Inflammatory macrophage (primary cell): ENCODE measurements at places on chromosomes 2 and 18.

GRCh38 chr2:199896617-199897016 lies 14.5 kb upstream of the C2orf69 start:
- no peak for DNase-seq

- peak; percentile 94 for DNase-seq
Observed at GRCh38 chr2:229330952-229331351, 59.9 kb upstream of the PID1 start.

DNA sequence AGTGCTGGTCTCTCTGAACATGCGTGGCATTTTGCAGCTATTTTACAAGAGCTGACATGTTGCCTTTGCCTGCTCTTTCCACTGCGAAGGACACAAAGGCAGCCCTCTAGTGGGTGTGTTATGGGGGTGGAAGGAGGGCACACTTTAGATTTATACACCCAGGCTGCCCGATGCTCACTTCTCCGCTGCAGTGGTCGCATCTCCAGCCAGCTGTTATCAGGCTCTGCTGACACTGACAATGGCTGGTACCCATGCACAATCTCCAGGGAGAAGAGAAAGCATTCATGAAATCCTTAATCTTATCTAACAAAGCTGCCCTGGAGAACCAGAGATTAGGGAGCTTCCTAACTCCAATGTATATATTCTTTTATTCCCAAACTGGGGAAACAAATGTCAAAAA lies 113.5 kb downstream of the EPHA4 start:
- no peak for DNase-seq

- DNase-seq: no peak
Observed at GRCh38 chr2:222706616-222707015, 35.2 kb downstream of the MOGAT1 start.

- DNase-seq: no peak
Observed at GRCh38 chr18:75341267-75341666, 86.2 kb downstream of the SMIM21 start.

- no peak for DNase-seq
Observed at GRCh38 chr2:185201063-185201462, 537.5 kb upstream of the FSIP2 start.

GRCh38 chr2:140988597-140988996 lies 1142.2 kb downstream of the LRP1B start:
- DNase-seq: no peak

DNA sequence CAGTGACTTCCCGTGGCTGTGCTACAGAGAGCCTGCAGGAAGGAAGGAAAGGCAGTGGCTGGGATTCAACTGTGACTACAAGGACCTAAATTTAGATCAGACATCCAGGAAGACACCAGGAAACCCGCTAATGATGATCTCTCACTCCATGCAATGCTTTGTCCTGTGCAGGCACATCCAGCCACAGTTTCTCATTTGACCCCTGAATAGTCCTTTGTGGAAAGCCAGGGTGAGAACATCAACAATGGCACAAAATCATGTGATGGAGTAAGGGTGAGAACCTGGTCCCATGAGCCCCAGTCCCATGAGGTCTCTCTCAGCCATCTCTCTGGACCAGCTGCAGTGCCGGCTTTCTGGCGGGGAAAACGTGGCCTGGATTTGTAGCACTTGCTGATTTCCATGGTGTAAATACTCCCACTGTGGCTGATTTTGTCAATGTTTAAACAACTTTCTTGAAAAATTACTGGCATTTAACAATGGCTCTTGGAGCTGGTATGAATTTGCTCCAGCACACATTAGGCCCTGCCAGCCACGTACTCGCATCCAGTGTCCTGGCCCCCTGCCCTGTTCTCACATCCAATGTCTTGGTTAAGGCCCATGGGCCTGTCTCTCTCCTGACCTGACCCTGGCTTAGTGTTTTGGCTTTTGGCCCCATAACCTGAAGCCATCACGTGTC lies 159.0 kb upstream of the HAAO start:
- DNase-seq: no peak

DNA sequence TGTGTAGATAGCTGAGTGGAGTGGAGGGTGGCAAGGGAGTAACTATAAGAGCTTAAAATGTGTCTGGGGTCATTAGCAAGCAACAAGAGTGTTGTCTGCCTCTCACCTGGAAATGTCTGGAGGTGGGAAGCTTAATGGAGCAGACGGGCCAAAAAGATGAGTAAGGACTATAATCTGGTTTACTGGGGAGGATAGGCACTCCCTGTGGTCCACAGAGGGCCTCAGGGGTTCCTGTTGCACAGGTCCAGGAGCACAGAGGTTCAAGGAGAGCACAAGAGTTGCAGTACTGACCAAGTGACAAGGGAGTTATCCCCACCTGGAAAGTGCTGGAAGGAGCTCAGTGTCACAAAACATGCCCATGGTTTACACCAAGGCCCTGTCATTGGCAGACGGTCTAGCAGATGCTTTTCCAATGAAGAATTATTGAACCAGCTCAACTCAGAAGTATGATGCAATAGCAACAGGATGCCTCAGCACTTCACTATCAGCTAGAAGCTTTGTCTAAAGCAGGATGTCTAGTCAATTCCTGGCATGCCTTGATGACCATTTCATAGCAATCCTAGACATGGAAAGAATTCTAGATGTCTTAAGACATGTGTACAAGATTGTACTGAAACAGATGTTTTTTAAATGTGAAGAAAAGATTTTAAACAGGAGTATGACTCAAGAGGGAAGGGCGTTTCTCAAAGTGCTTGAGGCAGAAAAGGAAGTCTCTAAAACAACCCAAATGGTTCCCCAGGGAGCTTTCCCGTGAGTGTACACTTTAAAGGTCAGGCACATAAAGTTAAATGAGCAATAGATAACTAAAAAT lies 62.9 kb upstream of the SERPINE2 start:
- DNase-seq: no peak

- no peak for DNase-seq
Observed at GRCh38 chr18:9994026-9994570, 80.3 kb downstream of the VAPA start.

DNA sequence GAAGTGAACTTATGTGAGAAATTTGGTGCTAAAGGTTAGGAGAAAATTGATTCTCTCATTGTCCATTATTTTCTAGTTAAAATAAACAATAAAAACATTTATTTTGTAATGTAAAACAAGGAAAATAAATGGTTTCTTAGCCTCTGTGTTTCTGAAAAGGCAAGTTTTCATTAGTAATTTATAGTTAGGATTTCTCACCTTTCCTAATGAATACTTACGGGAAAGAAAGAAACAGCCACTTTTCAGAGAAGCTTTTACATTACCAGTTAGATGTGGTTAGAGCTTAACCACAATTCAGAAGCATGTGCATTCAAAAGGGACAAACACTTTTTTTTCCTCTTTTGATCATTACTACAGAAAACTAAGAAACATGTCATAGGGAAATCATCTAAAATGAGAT lies 18.8 kb downstream of the NEMP2 start:
- no peak for DNase-seq

DNA sequence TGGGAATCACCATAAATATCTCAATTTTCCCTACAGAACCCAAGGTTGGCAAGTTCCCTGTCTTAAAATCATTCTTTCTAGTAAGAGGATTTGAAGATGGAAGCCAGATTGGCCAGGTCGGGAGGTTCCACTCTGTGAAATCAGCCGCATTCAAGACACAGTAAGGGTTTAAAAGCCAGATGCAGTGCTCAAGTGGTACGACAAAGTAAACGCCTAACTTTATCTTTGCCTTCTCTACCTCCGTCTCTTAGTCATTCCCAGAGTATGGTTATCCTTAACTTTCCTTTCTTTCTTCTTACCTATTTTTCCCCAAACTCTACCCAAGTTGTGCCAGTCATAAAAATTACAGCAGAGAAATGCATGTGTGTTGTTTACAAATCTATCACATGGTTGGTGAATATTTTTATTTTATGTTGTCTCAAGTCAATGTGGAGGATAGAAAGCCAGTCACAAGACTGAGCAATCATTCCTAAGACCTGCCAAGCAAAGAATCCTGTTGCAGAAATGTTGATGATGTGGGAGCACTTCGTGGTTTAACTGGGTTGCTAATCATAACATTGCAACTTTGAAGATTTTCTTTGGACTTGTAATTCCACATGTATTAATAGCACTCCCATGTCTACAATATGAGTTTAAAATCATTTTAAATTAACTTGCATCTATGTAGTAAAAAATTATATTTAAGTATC lies 62.6 kb downstream of the SLC40A1 start:
- DNase-seq: peak; percentile 55

- no peak for DNase-seq
Observed at GRCh38 chr2:70830366-70830765, 5.2 kb downstream of the CD207 start.

GRCh38 chr2:231218366-231218765 lies 19.9 kb downstream of the ARMC9 start:
- no peak for DNase-seq

DNA sequence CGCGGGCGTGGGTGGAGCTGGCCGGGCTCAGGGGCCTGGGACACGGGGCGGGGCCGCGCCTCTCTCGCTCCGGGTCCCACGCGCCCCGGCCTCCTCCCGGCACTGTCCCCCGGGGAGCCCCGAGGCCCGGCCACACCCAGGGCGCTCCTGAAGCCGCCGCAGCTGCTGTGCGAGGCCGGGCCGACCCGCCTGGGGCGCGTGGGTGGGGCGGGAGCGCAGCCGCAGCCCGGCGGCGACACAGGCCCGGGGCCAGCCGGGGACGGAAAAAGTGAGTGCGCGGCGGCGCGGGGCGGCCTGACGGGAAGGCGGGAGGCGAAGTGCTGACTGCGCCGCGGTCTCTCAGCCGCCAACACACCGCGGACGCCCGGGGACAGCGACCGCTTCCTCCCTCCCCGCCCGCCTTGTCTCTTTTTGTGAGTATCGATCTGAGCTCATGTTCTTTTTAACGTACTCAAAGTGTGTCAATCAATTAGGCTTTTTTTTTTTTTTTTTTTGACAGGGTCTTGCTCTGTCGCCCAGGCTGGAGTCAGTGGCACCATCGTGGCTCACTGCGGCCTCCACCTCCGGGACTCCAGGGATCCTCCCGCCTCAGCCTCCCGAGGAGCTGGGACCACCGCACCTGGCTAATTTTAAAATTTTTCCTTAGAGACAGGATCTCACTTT lies 14.5 kb downstream of the PDCD1 start:
- DNase-seq: peak; percentile 72

GRCh38 chr2:24720310-24720709 lies 72.9 kb downstream of the PTRHD1 start:
- DNase-seq: no peak

- no peak for DNase-seq
Observed at GRCh38 chr2:203649176-203649814, 57.1 kb upstream of the CD28 start.

DNA sequence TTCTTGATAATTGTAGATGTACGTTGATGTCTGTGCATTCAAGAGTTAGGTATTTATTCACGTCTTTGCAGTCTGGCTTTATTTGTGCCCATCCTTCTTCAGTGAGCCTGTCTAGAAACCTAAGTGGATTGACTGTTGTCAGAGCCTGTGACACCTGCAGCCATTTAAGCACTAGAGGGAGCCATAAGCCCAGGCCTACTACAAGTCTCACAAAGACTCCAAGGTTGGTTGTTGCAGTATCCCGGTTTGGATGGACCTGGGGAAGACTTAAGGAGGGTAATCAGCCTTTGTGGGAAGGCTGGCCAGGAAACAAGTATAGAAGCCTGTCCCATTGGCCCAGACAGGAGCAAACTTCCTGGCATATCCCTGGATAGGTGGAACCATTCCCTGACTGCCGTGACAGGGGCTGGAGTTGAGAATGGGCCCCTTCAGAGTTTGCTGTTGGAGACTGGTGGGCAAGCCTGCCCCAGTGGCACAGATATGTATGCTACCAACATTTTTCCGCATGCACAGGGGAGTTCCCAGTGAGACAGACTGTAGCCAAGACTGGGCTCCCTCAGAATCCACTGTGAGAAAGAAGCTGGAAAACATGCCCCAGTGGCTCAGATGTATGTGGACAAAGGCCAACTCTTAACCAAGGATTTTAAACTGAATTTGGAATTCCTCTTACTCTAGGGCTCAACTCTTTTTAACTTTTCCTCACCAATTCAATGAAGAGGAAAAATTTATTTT lies 9.3 kb upstream of the LRRC30 start:
- DNase-seq: peak; percentile 31

- DNase-seq: no peak
Observed at GRCh38 chr2:207202645-207203044, 36.9 kb upstream of the KLF7 start.

DNA sequence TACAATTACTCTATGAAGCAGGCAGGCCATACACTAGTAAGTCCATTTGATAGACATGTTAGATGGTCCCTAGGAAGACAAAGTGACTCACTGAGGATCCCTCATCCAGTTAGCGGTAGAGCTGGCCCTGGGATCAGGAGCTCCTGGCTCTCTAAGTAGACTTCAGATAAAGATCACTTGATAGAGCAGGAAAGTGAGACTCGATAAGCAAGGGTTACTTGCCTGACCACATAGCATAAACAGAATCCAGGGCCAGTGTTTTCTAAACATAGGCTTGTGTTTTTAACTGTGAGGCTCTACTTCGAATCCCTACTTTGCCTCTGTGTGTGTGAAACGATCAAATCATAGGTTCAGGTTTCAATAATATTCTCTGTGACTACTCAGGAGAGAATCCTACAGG lies 355.2 kb upstream of the TRIB2 start:
- no peak for DNase-seq

DNA sequence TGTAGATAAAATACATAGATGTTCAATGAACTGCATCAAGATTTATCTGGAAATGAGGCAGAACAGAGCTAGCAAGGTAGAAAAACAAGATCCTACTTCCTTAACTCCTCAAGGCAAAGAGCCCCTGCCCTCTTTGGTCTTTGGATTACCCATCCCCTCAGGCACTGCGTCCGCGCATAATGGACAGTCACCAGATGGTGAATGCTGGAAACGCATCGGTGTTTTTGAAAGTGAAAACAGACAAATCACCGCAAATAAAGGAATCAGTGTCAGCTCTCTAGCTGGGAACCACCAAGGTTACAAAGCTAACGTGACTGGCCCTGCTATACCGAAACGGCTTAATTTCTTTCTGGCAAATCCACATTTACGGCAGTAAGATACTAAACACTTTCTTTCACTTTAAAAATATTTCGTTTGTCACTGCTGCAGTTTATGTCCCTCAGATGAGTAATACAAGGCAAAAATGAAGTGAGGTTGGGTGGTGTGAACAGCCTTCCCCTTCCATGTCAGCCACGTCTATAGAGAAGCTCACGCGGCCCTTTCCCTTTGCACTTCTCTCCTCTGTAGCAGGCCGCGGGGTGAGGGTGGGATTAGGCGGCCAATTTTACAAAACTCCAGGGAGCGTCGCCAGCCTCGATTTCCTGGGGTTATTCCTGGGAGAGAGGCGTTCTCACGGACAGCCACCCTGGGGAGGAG lies 627 bp upstream of the GALR1 start:
- DNase-seq: no peak

- no peak for DNase-seq
Observed at GRCh38 chr2:120556911-120557310, 178.8 kb upstream of the GLI2 start.

DNA sequence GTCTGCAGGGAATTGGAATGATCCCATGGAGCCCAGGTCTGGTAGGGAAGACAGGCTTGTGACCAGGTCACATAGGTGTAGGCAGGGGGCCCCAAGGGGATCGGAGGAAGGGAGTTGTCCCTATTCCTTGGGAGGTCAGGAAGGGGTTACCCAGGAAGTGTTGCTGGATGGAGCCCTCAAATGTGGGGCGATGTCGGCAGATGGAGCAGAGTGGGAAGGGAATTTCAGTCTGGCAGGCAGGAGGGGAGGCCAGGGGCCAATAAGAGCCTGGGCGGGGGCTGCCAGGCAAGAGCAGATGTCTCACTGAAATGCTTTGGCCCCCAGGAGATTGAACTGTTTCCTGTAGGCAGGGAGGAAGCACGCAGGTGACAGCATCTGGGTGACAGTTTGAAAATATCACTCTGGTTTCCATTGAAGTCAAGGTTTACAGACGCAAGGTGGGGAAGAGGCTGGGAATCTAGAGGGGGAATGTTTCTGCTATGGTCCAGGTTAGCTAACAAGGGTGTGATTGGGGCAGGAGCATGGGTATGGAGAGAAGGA lies 81.5 kb upstream of the SMAD2 start:
- DNase-seq: no peak
